ENCODE measurements at places on chromosomes 7 and 10.

DNA sequence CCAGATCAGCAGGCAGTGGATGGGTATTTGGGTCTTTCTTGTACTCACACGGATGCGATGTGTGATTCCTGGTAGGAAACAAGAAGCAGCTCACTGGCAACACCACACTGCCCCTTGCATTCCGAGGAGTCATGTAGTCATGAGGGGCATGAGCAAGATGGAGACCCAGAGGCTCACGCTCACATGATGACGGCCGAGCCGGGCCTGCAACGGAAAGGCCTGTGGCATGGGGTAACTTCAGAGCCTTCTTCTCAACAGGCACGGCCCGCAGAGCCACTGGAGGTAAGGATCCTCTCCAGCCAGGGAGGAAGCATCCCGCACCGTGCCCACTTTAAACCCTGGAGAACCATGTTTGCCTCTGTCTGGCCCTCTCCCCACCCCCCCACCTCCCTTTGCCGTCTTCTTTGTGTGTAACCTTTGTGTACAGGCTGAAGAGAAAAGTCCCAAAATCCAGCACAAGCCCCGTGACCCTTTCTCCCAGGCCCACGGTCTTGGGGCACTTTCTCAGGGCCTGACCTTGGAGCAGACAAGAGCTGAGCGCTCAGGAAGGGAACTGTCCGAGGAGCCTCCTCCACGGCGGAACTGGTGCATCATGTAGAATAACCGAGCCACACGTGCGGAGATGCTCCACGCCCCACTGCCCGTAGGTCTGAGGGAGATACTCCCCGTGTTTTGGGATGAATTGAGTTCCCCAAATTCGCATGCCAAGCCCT lies 516.4 kb downstream of the DNAJB6 start:
- no peak for DNase-seq

DNA sequence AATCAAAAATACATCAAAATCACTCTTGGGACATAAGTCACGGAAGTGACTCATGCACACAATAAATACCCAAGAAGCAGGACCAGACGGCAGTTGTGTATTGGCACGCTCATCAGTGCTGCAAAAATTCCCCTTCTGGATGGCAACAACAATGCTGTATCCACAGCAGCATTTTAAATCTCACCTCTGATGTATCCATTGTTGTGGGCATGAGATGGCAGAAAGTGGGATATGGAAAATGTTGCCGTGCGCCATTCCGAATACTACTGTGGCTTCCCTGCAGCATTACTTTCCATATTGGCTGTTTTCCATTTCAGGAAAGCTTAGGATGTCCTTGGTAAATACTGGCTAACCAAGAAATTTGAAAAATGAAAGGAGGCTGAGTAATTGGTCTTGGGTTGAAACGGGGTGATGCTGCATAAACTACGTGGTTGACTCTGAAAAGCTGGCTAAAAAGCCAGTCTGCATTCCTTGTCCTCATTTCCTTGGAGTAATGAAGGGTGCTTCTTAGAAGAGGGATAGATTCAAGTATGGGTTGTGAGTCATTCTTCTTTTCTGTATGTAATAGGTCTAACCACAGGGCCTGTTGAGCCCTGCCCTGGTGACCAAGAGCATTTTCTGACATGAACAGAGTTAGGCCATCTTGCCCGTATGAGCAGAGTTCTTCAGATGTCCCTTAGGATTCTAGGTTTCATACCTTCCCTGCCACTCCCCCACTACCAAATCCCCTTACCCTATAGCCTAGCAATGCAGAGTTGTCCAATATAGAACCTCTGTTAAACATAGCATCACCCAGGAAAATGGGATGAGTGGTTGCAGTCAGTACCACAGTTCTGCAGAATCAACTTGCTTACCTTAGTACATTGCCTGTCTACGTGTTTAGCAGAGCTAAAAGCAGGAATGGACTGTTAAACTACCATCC lies 36.3 kb upstream of the TOMM7 start:
- DNase-seq = no peak

DNA sequence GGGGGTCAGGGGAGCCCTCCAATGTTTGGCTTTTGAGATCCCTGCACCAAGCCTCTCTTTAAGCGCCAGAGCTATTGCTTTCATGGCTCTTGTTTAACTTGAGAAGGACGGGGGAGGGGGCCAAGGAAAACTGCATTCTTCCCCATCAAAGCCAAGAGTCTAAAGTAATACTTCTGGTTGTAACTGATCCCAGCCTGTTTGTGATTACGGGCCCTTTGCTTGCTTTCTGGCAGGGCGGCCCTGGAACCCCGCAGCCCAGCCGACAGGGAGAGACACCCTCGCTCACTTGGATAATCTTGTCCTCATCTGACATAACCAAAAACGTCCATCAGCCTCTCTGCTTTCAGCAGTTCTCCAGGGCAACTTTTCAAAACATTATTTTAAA lies 154.7 kb downstream of the NEURL1 start:
- no peak for DNase-seq

GRCh38 chr10:132264966-132265889 lies 42.5 kb downstream of the STK32C start:
- DNase-seq = no peak

DNA sequence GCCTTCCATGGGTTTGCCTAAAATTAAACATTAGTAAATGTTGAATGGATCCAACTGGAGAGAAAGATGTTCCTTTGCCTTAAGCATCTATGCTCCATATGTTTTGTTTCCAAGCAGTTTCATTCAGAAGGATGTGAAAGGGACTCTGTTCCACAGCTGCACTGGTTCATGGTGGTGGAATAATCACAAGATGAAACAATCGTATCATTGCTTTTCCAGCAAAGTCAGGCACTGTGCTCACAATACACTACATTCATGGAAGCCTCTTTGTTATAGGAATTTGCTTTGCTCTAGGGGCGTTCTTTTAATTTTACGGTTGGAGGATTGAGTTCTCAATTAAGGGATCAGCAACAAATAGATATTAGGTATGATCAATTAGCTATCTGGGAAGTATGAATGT lies 33.8 kb downstream of the RAMP3 start:
- no peak for DNase-seq

DNA sequence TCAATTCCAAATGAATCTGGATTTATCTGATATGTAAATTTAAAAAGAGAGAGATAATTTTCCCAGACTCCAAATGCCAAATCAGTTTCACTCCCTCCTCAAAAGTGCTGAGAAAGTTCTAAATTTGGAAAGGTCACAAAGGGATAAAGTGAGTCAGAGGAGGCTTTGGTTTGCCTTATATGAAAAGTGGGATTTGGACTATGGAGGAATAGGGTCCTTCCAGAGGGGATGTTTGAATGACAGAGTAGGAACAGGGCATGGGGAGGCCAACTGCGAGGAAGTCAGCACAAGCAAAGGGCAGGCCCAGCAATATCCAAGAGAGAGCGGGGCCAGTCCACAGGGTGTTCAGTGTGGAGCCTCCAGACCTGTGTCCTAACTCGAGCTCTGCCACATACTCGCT lies 9.8 kb upstream of the FAS start:
- no peak for DNase-seq

DNA sequence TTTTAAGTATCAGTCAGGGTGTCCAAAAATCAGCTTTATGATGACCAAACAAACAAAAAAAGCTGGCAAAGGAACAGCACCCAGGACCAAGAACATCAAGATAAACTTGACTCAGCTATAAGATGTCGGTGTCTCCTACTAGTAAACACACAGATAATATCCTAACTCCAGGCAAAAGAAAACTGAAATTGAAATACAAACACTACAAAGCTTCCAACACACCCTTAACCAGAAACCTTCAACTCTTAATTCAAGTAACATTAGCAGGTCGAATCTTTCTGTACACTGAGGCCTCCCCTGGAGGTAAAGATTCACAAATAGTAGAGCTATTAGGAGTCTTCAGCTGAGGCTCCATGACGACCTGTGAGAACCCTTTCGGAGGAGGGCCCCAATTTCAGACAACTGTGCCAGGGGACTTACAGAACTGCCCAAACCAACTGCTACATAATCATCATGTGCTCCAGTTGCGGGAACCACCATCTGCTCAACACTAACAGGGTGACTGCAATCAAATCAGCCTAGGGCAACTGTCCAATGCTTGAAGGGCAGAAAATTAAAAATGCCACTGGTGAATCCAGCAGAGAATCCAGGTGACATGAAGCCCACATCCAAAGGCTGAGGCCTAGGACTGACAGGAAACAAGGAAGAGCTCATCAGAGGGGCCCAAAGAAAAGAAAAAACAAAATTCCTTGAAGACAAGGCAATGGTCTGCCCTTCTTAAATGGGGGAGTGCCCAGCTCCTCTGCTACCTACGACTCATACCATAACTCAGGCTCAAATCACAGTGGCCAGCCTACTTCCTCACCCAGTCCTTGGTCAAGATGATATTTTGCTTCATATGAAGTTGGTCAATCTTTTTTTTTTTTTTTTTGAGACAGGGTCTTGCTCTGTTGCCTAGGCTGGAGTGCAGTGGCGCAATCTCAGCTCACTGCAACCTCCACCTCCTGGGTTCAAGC lies 20.0 kb downstream of the XPNPEP1 start:
- no peak for DNase-seq

GRCh38 chr10:131710142-131710861 lies 190.5 kb upstream of the PPP2R2D start:
- no peak for DNase-seq

DNA sequence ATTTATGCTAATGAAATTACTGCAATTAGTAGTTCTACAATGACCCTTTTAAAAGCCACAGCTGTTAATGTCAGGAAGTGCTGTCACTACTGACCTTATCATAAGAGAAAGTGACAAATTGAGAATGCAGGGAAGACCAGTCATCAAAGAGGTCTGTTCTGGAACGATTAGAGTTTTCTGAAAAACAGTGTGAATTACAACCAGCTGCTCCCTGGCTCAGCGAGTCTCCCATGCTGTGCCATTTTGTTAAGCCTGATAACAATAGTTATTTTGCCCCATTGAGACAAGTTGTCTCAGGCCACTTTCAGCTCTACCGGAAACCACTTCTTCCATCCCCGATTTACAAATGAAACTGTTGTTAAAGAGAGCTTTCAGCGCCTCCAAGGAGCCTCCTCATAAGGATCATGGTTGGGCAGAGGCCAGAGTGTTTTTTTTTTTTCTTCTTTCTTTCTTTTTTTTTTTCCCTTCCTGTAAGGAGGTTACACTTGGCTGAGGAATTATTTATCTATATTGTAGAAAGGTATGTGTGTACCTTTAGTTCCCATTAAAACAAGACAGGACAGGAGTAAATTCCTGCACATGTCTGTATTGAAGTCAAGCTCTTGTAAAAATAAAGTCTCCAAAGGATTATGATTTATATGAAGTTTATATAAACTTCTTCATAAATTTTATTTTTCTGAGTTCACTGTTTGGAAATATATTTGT lies 173.6 kb downstream of the CDCA7L start:
- DNase-seq = no peak

DNA sequence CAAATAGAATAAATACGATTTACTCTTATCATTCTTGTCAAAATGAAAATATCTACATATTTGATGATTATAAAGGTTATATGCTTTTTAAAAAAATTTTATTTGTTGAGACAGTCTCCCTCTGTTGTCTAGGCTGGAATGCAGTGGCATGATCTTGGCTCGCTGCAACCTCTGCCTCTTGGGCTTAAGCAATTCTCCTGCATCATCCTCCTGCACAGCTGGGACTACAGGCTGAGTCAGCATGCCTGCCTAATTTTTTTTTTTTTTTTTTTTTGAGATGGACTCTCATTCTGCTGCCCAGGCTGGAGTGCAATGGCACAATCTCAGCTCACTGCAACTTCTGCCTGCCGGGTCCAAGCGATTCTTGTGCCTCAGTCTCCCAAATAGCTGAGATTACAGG lies 48.9 kb downstream of the PUS7 start:
- DNase-seq = no peak

Data from CD4-positive, alpha-beta T cell treated with Interferon alpha-2 for 1 hour (primary cell).